NCI-H446 treated with DMSO at 0.1 percent for 48 hours (cell line): ENCODE measurements at places on chromosomes 3 and 15.

DNA sequence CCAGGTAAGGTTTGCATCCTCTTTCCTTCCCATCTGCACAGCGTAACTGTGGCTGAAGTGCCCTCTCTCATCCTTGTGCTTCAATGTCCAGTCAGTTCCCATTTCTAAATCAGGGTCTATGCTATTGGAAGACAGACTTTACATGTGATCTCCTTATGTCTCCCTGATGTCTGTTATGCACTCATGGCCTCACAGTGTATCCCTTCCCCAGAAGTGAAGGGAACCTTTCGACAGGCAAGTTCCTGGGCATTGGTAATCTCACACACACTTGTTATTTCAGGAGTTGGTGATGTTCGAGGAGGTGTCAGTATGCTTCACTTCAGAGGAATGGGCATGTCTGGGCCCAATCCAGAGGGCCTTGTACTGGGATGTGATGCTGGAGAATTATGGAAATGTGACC is 7.4 kb downstream of the ZNF197 start:
- no peak for DNase-seq

DNA sequence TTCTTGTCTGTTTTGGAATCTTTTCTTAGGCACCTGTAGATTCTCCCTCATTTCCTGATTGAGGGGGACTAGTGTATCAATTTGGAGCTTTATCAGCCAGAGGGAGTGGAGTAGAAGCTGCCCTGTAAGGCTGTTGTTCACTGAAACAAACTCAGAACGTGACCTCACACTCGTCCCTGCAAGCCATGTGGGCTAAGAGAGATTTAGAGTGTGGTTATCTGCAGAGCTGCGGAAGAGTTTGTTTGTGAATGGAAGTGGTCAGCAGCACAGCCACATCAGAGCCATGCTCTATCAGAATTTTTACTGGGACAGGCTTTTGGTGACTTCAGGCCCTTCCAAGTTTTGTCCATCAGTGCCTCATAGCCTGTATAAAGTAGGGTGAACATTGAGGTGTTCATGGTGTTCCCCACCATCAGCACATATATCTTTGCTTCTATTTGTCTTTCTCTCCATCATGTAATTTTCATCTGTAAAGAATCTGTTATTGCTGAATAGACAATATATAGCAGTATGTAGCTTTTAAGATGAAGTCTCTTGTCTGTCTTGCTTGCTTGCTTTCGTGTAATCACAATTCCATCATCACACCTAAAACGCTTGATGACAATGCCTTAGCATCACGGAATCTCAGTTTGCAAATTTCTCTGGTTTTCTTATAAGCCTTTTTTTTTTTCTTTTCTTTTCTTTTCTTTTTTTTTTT is 37.0 kb downstream of the LARS2 start:
- DNase-seq, result no peak

GRCh38 chr3:101631098-101631796 is 45.7 kb downstream of the ZBTB11 start:
- no peak for DNase-seq

- DNase-seq, result no peak
These were observed 90.7 kb upstream of the AGTR1 start for GRCh38 chr3:148606979-148607378.

GRCh38 chr15:87207990-87208580 is 1048.5 kb downstream of the NTRK3 start:
- DNase-seq, result no peak

GRCh38 chr15:66524838-66525237 is 19.7 kb downstream of the ZWILCH start:
- no peak for DNase-seq

GRCh38 chr3:29168696-29169095 is 112.2 kb upstream of the RBMS3 start:
- DNase-seq, result no peak

DNA sequence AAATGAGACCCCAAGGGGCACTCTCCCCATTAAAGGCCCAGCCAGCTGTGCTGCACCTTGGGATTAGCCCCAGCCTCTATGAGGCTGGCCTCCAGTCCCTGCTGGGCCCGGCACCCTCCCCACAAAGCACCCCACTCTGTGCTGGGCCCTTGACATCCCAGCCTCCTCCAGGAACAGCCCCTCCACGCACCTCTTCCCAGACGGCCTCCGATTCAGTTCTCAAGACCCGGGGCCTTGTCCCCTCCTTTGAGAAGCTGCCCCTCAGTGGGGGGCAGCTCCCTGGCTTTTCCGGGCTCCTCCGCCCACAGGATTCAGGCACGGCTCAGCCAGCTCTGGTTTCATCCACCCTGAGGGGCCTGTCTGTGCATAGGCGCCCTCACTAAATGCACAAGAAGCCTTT is 144.1 kb downstream of the LRRK1 start:
- no peak for DNase-seq

GRCh38 chr3:14240366-14240765 is 61.7 kb downstream of the LSM3 start:
- no peak for DNase-seq

DNA sequence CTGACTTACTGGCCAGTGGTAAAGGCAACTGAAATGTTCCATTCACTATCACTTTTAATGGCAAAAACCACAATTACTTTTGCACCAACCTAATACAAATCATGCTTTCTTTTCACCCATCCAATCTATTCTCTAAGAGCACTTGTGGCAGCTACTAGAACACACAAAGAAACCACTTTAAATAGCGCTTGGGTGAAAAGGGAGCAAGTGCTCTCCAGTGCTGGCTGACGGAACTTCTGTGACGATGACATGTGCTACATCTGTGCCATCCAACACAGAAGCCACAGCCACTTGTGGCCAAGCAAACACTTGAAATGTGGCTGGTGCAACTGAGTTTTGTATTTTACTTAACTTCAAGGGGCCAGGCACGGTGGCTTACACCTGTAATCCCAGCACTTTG is 18.9 kb downstream of the SH3BP5 start:
- no peak for DNase-seq

- no peak for DNase-seq
These were observed 123.2 kb upstream of the PLCL2 start for GRCh38 chr3:16761571-16761970.

GRCh38 chr3:165404357-165405027 is 208.3 kb upstream of the SLITRK3 start:
- no peak for DNase-seq

- no peak for DNase-seq
These were observed 169.1 kb downstream of the FAM43A start for GRCh38 chr3:194854659-194855390.

DNA sequence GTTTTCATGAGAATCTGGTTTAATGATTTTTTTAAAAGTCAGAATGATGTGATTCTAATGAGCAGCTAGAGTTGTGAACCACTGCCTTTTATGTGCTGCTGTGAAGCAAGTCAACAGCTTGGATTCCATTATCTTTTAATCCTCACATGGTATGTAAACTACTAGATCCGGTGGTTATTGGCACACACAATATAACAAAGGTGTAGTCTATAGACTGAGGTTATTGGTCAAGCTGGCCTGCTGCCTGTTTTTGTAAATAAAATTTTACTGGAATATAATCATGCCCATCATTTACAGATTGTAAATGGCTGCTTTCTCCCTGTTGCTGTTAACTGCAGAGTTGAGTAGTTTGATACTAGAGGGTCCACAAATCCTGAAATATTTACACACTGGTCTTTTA is 103.1 kb downstream of the OTOL1 start:
- DNase-seq, result no peak

GRCh38 chr15:57415602-57416001 is 39.3 kb downstream of the CGNL1 start:
- no peak for DNase-seq

DNA sequence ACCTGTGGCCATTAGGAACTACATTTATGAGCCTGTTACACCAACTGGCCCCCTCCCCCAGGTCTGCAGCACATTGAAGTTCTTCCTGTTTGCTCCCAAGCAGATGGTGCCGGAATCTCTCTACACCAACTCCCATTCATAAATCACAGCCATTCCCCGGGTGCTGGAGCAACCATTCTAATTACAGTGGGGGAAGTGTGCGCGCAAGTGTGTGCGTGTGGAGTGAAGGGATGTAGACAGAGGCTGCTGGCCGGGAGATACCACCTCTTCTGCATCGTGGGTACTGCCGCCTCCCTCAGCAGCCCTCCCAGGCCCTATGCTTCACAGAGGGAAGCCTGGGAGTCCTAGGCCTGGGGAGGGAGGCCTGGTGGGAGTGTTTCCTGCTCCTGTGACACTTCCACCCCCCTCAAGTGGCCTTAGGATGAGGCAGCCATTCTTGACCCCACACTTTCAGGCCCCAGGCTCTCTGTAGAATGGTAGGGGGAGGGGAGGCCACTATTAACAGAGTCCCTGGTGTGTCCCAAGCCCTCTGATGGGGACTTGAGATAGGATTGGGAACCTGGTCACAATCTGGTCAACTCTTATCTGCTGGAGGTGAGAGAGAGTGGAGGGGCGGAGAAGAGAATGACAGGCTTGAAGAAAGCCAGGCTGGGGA is 69.1 kb downstream of the MAGEF1 start:
- DNase-seq, result no peak

DNA sequence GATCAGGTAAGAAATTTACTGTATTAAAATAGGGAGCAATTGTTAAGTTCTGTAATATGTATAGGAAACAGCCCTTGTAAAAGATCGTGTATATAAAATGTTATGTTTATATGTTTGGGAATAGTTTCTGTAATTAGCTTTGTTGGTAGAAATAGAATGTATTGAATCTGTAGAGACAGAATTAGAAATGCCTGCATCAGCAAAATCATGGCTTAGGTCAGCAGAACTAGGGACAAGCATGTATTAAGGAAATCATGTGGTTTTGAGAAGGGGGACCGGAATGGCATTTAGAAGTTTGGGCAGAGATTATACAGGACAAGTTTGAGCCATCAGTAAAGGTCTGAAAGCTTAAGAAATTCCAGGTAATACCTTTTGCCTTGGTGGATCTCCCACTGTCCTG is 177.9 kb downstream of the ERC2 start:
- no peak for DNase-seq
